Stimulated activated CD4-positive, alpha-beta T cell treated with anti-CD3 and anti-CD28 coated beads, TNF-alpha, amount 100 ng/mL, for 48 hours (primary cell): ENCODE measurements at places on chromosomes 2 and 18.

DNA sequence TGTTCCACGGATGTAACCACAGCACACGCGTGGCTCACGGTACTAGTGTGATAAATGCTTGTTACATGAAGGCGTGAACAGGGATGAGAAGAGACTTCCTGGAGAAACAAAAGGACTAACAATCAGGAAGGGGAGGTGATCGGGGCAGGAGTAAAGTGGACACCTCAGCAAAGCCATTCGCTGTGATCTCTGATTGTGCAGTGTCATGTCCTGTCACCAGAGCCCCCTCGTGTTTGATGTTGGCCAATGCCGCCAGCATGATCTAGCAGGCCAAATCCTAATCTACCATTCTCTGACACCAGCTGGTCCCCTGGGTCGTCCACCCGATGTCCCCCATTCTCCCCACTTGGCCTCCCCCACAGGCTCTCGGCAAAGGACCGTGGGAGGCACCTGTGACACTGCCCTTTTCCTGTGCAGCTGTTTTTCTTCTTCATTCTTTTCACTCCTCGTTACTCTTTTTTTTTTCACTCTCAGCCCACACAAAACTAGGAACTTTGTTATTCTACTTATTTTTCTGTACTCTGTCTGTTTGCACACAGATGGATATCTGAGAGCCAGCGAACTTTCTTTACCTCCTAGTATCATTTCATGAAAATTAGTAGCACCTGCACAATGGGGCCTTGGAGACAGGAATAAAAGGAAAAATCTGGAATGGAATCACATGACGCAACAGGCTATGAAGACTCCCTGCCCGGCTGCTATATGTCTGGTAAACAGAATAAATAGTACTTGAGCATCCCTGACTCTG, 146.8 kb downstream of the TGIF1 start:
- DNase-seq: no peak

- DNase-seq: no peak
Measured at GRCh38 chr18:35508746-35509338, 11.1 kb upstream of the INO80C start.

DNA sequence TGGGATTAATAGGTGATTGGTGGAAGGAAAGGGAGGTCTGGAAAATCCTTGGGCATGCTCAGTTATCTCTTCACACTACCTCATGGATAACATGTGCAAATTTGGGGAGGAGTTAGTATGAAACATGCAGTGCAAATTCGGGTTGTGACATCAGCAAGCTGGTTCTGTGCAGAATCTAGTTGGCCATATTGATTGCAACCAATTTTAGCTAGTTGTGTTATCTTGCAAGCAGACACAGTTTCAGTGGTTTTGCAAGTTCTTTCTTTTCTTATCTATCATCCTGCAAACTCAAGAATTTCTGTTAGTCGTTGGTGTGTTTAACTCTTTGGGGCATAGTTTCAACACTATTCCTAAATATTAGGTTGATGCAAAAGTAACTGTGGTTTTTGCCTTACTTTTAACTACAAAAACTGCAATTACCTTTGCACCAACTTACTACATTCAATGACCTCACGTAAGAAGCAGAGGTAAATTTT, 135.4 kb downstream of the PTH2R start:
- DNase-seq: no peak

GRCh38 chr2:234548695-234549420, 52.0 kb upstream of the ARL4C start:
- DNase-seq: no peak

GRCh38 chr2:114548151-114548550, 105.7 kb downstream of the DPP10 start:
- DNase-seq: no peak

GRCh38 chr2:217326238-217327022, 466.6 kb upstream of the TNP1 start:
- DNase-seq: no peak

- no peak for DNase-seq
Measured at GRCh38 chr2:32976409-32977063, 29.8 kb downstream of the LTBP1 start.

DNA sequence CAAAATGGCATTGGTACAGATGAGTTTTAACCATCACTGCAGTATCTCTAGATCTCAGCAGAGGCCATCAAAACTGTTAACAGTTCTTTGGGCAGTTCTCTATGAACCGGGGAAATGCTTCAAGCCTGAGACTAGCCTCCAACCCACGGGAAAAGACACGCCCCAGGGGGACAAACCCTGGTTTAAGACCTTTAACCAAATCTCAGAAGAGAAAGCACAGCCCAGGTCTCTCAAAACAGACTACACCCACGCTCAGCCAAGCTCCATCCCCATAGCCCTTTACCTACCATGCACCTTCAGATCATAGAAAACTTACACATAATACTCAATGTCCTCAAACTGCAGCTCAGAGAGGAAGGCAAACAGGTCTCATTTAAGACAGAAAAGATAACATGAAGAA, 78.3 kb downstream of the TMEM163 start:
- DNase-seq: no peak

GRCh38 chr2:74890711-74891110, 56.8 kb downstream of the HK2 start:
- DNase-seq: no peak

DNA sequence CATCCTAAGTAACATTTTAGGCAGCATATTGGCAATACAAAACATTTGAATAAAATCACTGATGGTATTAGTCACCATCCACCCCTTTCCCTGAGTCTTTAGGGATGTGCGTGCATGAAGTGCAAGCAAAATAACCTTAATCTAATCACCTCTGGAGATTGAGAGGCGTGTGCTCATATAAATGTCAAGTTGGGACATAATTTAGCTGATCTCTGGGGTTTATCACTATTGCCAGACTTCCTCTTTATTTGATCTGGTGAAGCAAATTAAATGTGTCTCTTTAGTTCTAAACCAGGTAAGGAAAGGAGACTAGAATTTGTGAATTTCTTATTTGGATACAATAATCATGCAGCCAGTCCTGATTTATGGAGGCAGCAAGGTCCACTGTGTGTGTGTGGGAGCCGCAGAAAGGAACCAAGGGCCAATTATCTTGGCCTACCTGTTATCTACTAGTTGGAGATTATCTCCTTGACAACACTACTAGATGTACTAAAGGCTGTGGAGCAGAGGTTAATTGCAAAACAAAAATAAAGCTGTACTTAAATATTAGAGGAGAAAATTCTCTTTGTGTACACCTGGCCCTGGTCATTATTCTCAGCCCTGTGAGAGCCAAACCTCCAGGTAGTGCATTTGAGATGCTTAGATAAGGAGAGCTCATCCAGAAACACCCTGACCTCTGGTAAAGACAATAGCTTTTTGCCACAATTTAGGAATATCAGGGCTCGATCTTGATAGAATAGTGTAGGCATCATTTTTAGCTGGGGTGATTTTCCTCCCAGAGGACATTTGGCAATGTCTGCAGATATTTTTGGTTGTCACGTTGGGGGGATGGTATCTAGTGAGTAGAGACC, 78.2 kb downstream of the HRH4 start:
- DNase-seq: no peak

GRCh38 chr2:230418341-230419016, 2.5 kb downstream of the SP100 start:
- no peak for DNase-seq

- DNase-seq: no peak
Measured at GRCh38 chr18:10194592-10194991, 259.8 kb upstream of the APCDD1 start.

- no peak for DNase-seq
Measured at GRCh38 chr2:117943013-117943672, 70.7 kb downstream of the CCDC93 start.

DNA sequence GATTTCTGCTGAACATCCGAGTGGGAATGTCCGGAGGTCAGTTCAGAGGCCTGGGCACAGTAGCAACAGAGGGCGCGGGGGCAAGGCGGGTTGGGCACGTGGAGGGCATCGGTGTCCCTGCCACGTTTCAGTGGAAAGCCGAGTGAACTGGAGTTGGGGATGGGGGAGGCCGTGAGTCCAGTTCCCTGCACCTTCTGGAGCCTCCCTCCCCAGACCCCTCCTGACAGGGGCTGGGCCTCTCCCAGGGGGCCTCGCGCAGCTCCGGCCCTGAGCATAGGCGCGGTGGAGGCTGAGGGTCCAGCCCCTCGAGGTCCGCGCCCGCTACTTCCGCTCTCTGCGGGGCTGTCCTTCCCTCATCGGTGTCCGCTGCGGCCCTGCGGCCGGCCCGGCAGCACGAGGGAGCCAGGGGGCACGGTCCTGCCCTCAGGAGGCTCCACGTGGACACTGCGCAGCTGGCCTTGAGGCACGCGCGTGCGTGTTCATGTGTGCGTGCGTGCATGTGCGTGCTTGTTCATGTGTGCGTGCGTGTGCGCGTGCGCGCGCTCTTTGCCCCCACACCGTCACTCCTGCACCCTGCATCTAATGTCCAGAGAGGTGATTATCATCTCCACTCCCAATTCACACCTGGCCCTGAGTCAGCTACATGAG, 50.2 kb downstream of the PLEKHB2 start:
- DNase-seq: no peak

GRCh38 chr2:48852938-48853337, 97.4 kb upstream of the LHCGR start:
- DNase-seq: no peak

GRCh38 chr2:4673025-4673489, 969.7 kb downstream of the DCDC2C start:
- DNase-seq: no peak

DNA sequence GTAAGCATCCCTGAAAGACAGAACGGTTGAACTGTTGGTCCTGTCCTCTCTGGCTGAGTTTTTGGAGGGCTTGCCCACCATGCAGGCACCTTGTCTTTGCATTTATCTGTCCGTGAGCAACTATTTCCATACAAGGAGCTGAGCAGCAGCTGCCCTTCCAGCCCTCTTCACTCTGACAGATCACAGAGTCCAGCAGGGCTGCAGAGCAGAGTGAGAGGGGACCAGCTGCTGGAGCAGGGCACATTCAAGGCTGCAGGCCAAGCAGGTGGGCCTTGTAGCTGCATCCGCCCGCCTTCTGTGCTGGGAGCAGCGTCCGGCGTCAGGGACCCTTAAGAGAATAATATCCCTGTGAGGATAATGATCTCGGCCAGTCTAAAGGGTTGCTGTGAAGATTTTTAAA, 9.5 kb downstream of the SMYD1 start:
- no peak for DNase-seq

GRCh38 chr2:112829961-112830681, 6.5 kb downstream of the IL1B start:
- no peak for DNase-seq

GRCh38 chr18:21803495-21803894, 62.9 kb downstream of the MIB1 start:
- DNase-seq: no peak

DNA sequence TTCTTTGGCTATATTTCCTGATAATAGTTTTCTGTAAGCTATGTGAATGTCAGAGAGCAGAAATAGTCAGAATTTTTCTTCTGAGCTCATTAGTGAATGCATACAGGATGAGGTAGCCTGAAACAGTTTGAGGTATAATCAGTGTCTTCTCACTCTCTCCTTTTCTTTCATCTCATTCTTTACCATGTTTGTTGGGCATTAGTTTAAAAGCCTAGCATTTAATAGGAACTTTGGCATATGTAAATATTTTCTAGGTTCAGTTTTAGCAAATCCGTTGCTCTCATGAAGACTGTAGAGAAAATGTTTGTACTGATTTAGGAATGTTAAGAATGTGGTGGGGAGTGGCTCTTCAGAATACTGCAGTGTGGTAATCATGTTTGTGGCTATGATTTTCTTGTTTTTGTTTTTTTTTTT, 119.4 kb downstream of the PARD3B start:
- no peak for DNase-seq

DNA sequence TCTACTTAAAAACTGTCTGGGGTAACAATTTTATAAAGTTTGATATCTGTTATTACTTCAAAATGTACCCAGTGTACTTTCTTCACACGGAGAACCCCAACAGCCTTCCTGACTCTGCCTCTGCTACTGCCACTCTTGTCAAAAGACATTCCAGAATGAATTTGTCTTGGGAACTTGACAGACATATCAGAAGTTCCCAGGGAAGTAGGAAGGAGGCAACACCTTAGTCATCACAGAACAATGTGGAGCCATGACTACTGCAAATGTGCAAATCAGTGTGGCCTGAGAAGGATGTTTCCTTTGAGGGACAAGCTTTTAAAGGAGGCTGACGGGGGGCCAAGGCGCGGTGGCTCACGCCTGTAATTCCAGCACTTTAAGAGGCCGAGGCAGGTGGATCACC, 133.8 kb upstream of the RNF152 start:
- DNase-seq: no peak

DNA sequence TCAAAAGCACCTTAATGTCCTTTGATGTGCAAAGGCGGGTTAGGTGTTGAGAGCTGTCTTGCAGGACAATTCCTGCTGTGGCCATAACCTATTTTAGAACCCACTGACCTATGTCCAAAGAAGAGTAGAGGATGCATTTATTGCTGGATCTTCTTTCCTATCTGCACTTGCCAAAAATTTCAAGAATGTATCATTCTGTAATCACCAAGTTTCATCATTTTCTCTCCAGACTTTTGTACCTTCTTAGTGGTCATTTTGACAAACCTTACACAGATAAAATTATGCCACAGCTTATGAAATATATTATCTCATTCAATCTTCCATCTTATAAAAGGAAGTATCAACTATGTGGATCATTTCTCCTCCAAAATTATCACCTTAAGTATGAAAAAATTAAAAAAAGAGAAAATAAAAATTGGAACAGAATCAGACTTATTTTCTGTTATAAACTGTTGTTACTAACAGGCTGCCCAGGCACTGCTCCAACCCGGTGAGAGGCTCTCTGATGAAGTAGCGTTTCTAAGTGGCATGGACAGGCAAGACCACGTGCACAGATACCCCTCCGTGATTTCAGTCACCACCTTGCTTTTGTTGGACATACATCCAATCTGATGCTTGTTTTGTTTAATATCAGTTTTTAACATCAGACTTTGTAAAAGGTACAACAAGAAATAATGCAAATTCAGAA, 559.9 kb upstream of the ID2 start:
- DNase-seq: no peak

DNA sequence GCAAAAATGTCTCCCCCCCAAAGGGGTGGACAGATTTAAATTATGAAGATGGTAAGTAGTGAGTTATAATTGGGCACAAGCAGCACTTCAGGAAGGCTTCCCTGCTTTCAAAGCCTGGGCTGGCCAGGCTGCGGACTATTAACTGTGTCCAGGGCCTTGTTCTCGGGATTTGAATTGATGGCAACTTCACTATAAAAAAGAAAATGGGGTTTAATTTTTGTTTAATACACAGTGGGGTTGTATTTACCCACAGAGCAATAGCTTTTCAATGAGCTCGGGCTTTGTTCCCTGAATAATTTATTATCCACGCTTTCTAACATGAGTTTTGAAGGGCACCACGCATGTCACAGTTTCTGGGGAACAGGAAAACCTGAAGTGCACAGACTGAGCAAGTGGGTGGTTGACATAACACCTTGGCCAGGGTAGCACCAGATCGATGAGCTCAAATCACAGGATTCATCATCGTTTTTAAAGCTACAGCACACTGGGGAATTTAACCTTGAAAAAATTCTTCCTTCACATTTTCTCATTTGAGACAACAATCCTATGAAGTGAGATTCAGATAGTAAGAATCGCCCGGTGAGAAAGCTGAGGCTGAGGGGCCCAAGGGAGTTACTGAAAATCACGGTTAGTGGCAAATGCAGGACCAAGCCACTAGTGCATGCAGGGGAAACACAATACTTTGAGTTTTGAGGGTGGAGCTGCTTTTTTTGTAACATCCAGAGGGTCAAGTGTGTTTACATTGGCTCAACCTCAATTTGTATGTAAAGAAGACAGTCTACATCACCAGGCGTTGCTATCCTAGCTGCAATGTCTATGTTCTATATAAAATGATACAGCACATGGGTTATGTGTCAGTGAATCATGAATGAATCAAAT, 28.9 kb upstream of the LMAN1 start:
- no peak for DNase-seq

GRCh38 chr2:136286423-136286822, 168.5 kb upstream of the CXCR4 start:
- no peak for DNase-seq

GRCh38 chr2:200635251-200635650, 49.4 kb downstream of the AOX1 start:
- no peak for DNase-seq
